ENCODE measurements at places on chromosomes 3 and 15.
A peak's percentile ranks its signal among the peaks of the same experiment; 100 is the strongest.

- DNase-seq, result no peak
These were observed 41.7 kb upstream of the IGF2BP2 start for GRCh38 chr3:185866555-185866954.

DNA sequence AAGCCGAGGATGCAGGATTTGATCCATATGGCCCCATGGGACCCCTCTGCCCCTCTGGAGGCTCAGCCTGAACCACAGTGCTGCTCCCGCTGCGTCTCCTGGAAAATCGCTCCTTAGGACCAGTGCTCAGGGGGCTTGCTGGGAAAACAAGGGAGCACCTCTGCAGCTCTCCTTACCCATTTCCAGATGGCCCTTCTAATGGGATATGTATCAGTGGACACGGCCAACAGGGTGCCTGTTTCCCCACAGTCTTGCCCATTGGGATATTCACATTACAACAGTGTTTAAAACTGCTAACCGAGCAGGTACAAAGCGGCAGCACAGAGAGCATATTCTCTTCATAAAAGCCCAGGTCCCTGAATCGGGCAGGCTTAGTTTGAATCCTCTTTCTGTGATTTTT, 27.1 kb downstream of the TMEM44 start:
- DNase-seq, result no peak

- no peak for DNase-seq
These were observed 73.6 kb upstream of the ACAD9 start for GRCh38 chr3:128805772-128806171.

- DNase-seq, result no peak
These were observed 83.6 kb upstream of the CCDC39 start for GRCh38 chr3:180762866-180763265.

DNA sequence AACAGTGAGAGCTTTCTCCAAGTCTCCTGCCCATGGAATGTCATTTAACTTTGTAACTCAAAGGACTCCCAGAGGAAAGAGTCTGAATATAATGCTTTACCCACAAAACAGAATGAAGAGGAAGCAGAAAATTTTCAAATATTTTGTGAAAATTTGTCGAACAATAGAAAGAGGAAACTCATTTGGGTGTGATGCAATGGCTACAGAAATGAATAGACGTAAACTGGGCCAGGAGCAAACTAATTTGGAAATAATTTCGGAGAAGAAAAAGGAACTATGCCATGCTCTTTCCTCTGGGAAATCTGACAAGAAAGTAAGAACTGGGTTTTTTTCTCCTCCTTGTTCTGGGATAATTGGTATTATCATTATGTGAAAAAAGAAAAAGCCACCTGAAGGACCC, 11.2 kb upstream of the SUMF1 start:
- DNase-seq, result no peak

GRCh38 chr3:124654470-124654845, 75.8 kb upstream of the UMPS start:
- DNase-seq, result no peak

GRCh38 chr15:54979964-54980363, 216.8 kb downstream of the RSL24D1 start:
- no peak for DNase-seq

DNA sequence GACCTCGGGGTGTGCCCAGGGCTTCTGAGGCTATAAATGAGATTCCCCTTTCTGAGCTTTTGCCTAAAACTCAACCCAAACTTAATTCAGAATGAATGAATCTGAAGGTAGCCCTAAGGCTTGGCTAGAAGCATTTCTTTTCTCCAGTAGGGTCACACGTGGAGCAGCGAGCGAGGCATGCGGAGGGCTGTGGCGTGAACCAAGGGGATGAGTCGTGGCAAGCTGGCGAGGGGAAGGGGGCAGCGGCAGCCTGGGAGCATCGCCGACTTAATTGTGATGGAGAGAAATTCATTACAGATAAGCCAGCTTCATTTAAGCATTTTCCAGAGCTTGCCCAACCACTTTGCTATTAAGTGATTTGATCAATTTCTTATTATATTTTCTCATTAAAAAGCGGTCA, 79.9 kb downstream of the CHSY1 start:
- DNase-seq, result no peak

DNA sequence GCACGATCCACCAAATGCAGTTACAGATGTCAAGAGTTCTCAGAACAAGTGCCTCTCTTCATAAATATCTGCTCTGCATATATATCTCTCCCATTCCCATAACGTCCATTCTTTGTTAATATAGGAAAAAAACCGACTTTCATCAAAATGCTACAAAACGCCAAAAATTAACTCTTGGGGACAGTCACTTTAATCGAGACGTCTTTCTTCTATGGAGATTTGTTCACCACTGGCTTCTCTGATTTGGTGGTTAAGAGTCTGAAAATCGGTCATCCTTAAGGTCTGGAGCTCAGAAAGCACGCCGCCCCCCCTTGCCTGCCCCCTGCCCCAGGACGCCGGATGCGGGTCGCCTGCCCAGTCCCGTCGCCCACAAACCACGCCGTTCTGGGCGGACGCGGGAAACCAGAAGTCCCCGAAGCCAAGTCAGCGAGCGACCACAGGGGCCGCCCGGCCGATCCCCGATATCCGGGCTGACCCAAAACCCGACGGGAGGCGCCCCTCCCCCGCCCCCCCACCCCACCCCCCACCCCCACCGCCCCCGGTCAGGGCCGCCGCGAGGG, 252.7 kb downstream of the TJP1 start:
- DNase-seq, result no peak

- DNase-seq, result no peak
These were observed 49.1 kb downstream of the PLS1 start for GRCh38 chr3:142645236-142645793.

GRCh38 chr3:161950318-161950868, 453.8 kb downstream of the OTOL1 start:
- no peak for DNase-seq

DNA sequence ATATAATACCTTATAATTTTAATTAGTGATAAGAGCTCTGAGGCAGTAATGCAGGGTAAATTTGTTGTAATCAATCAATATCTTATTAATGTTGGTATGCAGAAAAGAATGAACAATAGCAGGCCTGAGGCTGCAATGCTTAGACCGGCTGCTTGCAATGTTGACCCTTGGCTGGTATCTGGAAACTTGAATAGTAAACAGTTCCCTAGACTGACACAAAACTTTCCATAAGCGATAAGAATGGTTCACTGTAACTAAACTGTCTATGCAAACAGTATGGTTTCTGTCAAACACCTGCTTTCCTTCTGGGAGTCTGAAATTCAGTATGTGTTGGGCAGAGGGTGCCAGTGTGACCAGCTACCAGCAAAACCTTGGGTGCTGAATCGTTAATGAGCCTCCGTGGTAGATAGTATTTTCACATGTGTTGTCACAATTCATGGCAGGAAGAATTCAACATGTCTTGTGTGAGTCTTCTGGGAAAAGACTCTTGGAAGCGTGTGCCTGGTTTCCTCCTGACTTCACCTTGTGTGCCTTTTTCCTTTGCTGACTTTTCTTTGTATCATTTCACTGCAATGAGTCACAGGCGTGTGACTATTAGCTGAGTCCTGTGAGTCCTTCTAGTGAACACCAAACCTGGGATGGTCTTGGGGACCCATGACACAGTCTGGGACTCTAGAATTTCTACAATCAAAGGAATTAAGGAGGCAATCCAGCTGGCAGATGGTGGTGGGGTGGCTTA, 30.7 kb upstream of the CLRN1 start:
- DNase-seq, result no peak

DNA sequence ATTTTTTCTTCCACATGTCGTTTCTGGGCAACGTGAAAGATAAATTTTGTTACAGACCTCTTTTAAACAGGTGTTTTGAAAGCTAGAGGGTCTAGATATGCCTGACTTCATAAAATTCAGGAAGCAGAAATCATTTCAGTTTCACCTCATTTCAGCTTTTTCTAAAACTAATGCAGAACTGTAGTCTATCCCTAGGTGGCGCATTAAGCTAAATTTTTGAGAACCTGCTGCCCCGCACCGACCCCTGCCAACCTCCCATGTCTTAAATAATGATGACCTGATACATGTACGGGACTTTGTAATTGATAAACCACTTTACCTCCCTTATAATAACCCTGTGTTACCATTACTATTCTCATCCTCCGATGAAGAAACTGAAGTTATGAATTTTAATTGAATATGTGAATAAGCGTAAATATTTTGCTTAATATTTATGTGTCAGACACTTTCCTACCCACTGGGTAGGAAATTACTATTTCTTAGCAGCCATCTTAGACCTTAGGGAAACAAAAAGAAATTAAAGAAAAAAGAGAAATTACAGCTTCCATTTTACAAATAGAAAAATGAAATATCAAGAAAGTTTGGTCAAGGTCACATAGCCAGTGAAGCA, 78.7 kb upstream of the GCNT3 start:
- DNase-seq, result peak; percentile 18

DNA sequence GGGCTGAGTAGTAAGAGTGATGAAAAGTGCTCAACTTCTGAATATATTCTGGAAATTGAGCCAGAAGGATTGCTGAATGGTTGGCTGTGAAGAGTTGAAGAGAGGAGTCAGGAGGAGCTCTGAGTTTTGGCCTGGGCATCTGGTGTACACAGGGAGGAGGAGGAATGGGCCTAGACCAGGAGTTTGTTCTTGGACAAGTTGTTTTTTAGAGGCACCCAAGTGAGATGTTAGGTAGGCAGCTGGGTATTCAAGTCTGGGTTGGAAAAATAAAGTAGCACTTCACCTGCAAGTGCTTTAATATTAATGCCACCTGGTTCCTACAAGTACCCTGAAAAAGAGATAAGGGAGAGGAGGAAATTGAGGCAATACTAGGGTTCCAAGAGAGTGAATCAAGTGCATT, 14.7 kb downstream of the BSN start:
- no peak for DNase-seq

DNA sequence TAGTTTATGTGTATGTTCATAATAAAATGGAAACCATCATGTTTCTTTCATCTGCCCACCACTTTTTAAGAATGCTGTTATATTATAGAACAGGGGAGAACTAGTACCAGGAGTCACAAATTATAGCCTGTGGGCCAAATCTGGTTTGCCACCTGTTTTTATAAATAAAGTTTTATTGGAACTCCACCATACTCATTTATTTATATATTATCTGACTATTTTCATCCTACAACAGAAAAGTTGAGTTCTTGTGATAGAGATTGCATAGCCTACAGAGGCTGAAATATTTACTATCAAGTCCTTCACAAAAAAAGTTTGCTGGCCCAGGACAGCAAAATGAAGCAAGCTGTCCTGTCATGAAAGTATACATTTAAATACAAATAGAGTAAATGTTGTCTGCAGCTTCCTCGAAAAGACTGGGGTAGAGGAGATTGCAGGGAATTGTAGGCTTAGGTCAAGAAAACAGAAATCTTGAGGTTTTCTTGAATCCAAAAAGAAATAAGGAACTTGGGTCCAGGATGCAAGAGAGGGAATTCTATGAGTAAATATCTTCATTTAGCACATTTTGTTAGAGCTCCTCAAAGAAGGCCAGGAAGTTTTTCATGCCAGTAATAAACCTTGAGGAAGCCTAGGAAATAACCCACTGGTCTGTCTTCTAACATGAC, 41.1 kb downstream of the FILIP1L start:
- DNase-seq, result no peak

DNA sequence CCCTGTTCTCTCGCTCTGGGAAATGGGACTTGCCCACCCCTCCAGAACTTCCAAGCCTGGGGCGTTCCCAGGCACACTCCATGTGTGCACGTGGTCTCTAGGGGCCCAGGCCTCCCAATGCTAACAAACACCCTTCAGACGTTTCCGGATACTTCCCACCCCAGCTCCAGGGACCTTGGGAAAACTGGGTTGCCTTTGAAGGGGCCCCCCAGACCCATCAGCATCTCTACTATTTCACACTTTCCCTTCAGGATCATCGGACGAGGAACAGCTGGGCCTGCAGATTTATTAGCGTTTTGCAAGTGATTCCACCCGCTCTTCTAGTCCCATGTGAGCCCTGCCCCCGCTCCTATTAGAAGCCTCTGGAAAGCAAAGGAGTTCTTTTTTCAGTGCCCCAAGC, 63.2 kb downstream of the MAGEF1 start:
- no peak for DNase-seq

GRCh38 chr15:22955544-22956119, 24.5 kb downstream of the CYFIP1 start:
- no peak for DNase-seq

GRCh38 chr3:46411271-46411670, 4.2 kb downstream of the CCRL2 start:
- no peak for DNase-seq

GRCh38 chr15:45666119-45666875, 31.5 kb downstream of the SQOR start:
- DNase-seq, result no peak

GRCh38 chr15:101320501-101321052, 25.5 kb upstream of the SNRPA1 start:
- DNase-seq, result peak; percentile 46

- no peak for DNase-seq
These were observed 26.9 kb upstream of the EHHADH start for GRCh38 chr3:185280572-185281365.

- DNase-seq, result no peak
These were observed 108.5 kb downstream of the CYP19A1 start for GRCh38 chr15:51229907-51230330.

DNA sequence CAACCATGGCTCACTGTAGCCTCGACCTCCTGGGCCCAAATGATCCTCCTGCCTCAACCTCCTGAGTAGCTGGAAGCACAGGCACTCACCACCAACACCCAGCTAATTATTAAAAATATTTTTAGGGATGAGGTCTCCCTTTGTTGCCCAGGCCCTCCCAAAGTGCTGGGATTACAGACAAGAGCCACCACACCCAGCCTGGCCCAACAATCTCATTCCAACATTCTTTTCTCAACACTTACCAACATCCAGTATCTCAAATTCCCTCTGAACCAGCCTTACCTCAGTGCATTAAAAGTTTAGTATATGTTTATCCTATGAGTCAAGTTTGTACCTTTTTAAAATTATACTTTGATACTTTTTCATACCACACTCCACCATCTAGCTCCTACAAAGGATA, 25.0 kb downstream of the ANXA2 start:
- no peak for DNase-seq

DNA sequence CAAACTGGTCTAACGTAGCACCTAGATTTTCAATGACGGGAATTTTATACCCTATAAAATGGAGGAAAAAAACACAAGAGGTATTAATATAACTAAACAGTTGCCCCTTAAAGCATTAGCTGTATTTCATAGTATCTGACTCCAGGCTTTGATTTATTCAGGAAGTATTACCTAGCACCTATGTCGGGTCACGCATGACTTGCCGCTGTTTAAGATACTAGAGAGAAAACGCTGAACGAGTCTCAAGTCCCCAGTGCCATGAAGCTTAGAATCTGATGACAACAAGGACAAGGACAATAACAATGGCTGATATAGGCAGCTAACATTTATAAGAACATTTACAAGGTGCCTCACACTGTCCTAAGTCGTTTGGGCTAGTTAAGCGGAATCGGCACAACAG, 1.9 kb downstream of the SNRPA1 start:
- no peak for DNase-seq

GRCh38 chr3:70281663-70282062, 30.8 kb downstream of the MDFIC2 start:
- DNase-seq, result no peak

DNA sequence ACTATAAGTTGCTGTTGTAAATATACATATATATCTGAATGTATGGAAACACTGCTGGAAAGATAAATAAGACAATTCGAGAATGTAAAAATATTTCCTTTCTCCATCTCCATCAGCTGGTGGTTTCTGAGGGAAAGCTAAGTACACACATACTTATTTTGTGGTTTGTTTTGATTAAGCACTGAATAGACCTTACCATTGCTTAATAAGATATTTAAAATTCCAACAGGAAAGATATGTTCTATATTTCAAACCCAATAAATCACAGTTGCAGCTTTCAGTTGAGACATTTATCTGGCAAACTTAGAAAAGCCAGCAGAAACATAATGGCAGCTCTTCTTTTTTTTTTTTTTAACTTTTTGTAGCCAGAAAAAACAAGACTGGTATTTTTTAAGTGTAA, 160.4 kb downstream of the VGLL3 start:
- DNase-seq, result no peak
